ENCODE measurements at places on chromosomes 2 and 18.
A peak's percentile ranks its signal among the peaks of the same experiment; 100 is the strongest.

- DNase-seq: no peak
These were observed 76.4 kb upstream of the BCL11A start for GRCh38 chr2:60629801-60630385.

- peak; percentile 27 for DNase-seq
These were observed 52.5 kb downstream of the TMEM18 start for GRCh38 chr2:624551-625347.

DNA sequence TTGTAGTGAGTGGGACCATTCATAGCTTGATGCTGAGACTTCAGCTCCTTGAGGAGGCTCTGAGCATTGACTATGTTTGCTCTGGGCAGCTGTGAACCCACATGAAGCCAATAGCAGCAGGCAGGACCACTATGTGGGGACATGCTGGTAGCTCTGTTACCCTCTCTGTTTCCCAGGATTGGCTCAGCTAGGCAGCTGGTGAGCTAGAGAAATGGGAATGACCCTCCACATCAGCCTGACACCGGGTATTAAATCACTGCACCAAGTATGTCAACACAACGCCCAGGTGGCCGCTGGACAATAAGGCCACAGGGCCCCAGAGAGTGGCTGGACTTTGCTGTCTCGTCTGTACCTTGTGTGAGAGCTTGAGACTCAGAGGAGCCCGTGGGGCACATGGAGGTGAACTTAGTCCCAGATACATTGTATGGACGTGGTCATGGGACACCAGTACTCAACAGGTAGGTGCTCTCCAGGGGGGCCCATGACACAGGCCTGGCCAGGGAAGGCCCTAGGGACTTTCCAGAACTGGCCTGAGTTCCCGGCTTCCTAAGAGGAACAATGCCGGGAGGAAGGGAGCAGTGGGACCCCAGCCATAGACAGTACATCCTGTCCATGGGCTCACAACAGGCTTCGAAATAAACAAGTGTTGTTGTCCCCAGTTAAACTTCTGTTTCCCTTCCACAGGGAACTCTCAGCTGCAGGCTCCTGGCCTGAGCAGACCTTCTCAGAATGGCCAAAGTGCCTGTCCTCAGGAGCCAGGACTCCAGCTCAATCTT is 35.2 kb downstream of the HS1BP3 start:
- peak; percentile 65 for DNase-seq

DNA sequence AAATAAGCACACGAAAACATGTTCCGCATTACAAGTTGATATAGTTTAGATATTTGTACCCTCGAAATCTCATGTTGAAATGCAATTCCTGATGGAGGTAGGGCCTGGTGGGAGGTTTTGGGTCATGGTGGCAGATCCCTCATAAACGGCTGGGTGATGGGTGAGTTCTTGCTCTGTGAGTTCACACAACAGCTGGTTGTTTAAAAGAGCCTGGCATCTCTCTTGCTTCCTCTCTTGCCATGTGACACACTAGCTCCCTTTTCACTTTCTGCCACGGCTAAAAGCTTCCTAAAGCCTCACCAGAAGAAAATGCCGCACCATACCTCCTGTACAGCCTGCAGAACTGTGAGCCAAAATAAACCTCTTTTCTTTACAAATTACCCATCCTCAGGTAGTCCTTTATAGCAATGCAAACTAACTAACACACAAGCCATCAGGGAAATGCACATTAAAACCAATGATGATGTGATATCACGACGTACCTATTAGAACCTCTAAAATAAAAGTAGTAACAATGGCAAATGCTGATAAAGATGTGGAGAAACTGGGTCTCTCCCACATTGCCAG is 188.5 kb downstream of the ANAPC1 start:
- no peak for DNase-seq

DNA sequence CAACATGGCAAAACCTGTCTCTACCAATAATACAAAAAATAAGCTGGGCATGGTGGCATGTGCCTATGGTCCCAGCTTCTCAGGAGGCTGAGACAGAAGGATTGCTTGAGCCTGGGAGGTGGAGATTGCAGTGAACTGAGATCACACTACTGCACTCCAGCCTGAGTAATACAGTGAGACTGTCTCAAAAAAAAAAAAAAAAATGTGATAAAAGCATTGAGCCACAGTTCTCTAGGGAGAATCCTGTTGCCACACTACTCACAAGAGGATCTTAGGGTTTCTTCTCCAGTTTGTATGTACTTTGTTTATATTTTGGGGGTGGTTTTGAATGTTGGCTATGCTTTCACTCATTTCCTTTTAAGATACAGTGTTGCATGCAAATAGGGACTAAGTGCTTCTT is 62.0 kb downstream of the TMEM185B start:
- no peak for DNase-seq

GRCh38 chr18:77822632-77823031 is 573.0 kb downstream of the GALR1 start:
- no peak for DNase-seq

- DNase-seq: no peak
These were observed 46.3 kb downstream of the PPP1R1C start for GRCh38 chr2:182031956-182032355.

GRCh38 chr2:72694715-72695496 is 130.9 kb downstream of the EXOC6B start:
- DNase-seq: no peak

DNA sequence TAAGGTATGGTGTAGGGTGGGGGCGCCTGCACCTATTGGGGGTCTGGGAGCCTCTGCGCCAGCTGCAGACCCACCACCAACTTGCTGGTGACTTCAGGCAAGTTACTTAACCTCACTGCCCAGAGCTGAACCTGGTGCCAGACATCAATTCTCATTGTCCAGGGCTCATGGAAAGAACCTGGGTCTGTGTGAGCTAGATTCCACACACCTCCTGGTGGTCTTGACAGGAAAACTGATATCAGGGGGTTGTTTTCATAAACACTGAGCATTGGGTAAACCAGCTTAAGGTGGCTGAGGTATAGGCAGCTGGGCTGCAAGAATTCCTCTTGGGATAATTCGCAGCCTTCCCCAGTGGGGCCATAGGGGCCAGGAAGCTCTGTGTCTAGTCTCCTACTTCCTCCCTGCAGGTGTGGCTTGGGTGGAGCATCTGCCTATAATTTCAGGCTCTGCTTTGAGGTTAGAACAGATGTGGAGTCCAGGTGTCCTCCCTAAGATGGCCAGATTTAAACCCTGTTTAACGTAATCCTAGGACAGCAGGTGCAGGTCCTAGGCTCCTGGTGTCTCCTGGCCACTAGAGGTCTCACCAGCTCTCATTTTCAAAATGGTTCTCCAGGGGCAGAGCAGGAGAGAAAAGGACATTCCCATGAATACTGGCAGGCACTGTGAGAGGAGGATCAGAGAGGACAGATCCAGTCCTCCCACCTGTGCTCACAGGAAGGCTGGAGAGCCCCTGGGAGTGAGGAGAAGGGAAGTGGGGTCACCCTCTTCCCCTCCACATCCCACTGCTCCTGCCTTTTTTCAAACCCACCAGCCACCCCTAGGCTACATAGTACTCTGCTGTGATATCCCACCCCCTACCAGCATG is 100.4 kb upstream of the SMAD2 start:
- peak; percentile 61 for DNase-seq

DNA sequence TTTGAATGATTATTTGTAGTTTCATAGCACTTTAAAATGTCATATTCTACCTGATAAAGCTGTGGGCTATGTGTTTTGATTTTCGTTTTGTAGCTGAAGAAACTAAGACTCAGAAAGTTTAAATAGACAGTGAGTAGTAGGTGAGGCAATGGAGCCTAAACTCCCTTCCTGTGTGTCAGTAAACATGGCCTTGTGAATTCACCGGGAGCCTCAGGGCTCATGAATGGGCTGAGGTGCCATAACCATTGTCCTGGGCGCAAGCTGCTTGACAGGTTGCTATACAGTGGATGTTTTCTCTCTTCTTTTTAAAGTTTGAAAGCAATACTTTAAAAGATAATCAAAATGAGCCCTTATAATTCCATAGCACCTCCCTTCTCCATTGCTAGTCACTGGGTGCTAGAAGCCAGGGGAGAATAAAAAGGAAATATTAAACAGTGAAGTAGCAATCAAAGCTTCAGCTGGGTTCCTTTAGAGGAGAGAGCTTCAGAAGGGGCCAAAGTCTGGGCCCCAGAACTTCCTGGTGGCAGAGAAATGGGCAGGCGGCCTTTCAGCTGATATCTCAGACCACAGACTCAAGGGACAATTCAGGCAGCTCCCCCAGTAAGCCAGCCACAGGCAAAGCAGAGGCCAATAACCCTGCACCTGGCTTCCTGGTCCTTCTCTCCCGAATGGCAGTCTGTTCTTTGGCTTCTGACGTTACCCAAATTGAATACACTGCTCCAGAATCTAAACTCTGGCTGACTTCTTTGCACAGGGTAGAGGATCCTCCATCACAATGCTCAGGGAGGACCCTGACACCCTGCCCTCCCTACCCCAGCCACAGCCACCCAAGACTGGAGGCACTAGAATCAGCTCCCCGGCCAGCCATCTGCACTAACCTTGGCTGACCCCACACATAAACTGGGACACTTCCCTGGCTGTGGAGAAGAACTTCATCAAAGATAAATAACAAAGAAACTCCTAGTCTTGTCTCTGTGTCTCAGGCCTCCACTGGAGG is 51.8 kb upstream of the NPAS2 start:
- no peak for DNase-seq

DNA sequence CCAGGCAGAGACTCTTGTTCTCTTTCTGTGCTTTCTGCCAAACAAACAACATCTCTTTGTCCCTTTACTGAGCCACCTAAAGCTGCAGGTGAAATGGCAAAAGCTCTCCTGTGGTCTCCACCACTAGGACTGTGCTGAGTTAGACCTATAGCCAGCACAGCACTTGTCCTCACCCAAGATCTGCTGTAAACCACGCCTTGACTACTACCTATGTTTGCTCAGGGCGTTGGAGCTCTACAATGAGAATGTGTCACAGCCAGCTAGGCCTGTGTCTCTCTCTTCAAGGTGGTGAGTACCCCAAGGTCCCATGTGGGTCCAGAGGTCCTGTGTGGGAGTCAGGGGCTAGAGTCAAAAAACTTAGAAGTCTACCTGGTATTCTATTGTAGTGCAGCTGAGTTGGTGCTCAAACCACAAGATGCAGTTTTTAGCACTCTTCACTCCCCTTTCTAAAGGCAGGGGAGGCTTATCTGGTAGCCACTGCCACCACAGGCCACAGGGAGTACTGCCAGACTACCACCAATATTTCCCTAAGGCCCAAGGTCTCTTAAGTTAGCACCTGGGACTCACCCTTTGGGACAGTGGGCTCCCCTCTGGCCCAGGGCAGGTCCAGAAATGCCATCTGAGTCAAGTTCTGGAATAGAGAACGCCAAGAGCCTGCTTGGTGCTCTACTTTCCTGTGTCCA is 96.8 kb upstream of the RPRM start:
- DNase-seq: no peak

DNA sequence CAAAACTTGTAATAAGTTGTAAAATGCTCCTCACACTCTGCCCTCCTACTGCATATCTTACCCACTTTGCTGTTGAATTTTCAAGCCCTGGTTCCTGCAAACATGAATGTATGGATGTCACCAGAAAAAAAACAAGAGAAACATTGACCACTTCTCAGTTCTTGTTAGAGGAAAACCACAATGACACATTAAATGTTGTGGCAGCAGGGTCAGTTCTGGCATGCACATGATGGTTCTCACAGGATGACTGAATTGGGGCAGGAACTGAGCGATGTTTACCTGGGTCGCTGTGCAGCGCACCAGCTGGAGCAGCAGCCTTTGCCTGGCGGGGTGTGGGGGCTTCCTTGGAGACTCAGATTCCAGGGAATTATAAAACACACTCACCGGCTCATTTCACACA is 14.0 kb upstream of the PRKCE start:
- peak; percentile 31 for DNase-seq

DNA sequence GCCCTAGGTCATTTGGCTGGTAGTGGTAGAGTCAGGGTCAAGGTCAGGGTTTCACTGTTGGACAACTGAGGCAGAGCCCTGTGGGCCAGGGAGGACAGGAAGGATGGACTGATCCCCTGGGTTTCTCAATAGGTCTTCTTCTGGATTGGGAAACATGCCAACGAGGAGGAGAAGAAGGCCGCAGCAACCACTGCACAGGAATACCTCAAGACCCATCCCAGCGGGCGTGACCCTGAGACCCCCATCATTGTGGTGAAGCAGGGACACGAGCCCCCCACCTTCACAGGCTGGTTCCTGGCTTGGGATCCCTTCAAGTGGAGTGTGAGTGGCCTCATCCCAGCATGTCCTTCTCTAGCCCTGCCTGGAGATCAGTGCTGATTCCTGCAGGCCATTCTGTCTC is 18.1 kb downstream of the VIL1 start:
- no peak for DNase-seq

DNA sequence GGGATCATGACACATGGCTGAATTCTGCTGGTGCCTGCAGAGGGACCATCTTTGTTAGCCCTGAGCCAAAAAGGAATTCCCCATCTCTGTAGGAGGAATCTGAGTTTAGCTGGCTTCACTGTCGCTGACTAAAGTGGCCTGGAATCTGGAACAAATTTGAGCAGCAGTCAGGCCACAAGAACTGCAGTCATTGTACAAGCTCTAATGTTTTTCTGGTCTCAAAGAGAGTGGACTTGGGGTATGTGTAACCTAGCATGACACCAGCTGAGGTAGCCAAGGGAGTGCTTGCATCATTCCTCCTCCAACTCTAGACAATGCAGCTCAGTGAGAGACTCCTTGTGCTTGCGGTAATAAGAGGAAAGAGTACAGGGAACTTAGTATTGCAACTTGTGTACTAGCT is 539.1 kb upstream of the LRRTM4 start:
- no peak for DNase-seq

- peak; percentile 13 for DNase-seq
These were observed 19.0 kb downstream of the SETBP1 start for GRCh38 chr18:44699572-44700261.

GRCh38 chr2:133657591-133657990 is 89.3 kb upstream of the NCKAP5 start:
- no peak for DNase-seq

- peak; percentile 93 for DNase-seq
These were observed 925 bp downstream of the SOS1 start for GRCh38 chr2:39119732-39120520.

DNA sequence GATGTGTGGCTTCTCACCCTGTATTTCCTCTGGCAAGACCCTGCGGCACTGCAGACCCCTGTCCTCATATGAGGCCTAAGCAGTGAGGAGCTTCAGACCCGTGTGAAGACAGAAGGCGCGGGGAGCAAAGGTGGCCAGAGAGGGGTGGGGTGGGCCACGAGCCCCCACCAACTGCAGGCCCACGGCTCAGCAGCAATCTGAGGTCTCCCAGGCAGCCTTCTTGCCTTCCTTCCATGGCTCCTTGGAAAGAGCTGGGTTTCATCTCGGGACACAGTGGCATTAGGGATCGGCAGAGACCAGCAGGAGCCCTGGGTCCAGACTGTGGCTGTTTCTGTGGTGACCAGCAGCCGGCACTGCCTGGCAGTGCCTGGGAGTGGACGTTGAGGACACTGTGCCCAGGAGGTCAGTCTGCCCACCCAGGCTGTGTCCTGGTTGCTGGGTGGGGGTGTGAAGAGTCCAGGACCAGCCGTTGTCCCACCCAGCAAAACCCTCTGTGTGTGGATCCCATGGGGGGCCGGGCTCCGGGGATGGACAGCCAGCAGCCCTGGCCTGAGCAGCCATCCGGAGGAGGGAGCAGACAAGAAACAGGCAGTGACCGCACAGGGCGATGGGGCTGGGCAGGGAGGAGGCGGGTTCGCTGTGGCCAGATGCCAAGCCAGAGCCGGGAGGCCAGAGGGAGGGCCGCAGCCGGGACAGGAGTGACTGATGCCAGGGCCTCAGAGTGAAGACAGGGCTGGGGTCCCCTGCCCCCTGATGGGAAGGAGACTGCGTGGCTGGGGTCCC is 73.8 kb downstream of the RRM2 start:
- DNase-seq: peak; percentile 73

GRCh38 chr18:53360501-53361443 is 863.7 kb downstream of the MBD2 start:
- DNase-seq: no peak

Measured in upper lobe of left lung (tissue), 6 donors.